ENCODE measurements at places on chromosomes 1 and 21.

DNA sequence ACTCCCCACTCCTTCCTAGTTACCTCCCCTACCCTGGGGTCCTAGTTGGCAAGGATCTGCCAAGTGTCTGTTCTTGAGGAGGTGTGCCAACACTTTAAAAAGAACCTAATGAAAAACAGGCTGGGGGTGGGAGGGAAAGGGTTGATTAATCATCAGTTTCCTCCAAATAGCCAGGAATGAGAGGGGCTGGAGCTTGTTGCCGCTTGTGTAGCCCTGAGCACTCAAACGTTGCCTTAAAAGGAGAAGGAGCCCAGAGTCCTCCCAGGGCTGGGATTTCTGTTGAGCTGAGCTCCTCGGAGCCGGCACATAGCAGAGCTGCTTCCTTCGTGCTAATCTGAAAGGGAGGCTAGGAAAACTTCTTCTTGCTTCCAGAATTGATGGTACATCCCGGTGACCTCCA, 15.9 kb downstream of the SHISA4 start:
- DNase-seq: peak; percentile 99

DNA sequence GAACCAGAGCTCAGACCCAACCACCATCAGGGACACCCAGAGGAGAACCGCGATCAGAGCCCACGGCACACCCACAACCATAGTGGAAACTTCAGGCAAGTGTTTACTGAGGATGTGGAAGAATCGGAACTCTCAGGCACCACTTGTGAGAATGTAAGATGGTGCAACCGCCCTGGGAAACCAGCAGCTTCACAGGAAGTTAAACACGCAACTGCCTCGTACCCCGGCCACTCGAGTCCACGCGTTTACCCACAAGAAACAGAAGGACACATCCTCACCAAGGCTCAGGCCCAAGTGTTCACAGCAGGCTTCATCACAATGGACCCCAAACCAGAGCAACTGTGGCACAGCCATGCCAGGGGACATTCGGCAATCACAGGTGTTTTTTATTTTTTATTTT, 51.4 kb upstream of the COL6A2 start:
- DNase-seq: no peak

DNA sequence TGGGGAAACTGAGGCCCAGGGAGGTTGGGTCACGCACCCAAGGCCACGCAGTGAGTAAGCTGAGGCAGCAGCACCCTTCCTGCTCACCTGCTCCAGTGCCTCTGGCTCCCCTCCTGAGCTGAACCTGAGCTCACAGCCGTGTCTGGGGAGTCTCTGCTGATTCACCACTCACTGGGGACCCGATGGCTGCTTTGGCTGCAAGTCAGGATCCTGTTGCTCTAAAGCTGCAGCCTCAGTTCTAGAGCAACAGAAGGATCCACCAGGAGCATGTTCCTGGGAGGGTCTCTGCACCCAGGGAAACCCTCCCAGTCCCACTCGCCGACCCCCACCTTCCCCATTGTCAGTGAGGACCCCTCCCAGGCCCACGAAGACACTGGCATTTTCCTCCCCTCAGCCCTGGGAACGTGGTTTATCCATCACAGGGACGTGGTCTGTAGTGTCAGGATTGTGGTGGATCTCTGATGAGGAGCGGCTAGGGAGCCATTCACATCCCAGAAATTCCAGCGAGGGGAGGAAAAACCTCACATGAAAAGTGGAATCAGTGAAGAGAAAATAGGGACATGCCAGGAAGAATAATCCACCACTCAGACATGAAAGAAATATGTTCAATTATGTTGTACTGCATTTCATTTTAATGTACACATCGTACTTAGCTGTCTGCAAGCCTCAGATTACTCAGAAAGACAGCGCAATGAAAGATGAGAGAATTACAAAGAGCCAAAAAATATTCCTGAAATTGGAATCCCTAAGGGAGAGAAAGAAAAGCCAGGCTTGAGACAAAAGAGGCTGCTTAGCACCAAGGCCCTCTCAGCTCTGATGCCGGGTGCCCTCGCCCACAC, 447.2 kb downstream of the MATN1 start:
- DNase-seq: no peak

DNA sequence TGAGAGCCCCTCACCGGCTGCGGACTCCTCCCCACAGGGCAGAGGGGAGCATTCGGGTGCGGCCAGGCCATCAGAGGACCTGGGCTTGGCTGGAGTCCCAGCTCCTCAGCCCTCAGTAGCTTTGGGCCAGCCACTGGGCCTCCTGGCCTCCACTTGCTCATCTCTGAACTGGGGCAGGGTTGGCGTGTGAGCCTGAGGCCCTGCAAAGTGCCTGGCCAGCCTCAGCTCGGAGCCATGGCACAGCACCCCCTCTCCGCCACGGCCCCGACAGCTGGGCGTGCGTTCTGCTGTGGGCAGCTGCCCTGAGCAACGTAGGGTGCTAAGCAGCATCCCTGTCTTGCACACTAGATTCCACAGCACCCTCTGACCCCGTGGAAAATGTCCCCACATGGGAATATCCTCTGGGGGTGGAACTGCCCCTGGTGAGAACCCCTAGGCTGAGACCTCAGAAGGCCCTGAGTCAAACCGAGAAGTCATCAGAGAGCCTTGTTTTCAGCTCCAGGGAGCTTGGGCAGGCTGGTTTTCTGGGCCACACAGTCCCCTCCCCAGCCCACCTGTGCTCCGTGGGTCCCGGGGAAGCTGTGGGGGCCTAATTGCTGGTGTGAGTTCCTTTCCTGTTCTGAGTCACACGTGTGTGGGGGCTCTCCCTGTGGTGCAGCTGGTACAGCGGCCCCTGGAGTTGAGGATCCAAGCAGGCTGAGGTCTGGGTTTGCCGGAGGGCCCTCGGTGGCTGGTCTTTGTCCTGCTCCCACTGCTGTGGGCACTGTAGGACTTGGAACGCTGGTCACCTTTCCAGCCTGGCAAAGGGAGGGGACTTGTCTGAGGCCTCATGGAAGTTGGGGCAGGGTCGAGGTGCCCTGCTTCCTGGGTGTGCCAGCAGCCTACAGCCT, 24.5 kb downstream of the TP73 start:
- DNase-seq: no peak

GRCh38 chr1:91783423-91784170, 102.4 kb downstream of the TGFBR3 start:
- DNase-seq: no peak

GRCh38 chr1:153032073-153032472, 1.1 kb downstream of the SPRR1B start:
- no peak for DNase-seq

DNA sequence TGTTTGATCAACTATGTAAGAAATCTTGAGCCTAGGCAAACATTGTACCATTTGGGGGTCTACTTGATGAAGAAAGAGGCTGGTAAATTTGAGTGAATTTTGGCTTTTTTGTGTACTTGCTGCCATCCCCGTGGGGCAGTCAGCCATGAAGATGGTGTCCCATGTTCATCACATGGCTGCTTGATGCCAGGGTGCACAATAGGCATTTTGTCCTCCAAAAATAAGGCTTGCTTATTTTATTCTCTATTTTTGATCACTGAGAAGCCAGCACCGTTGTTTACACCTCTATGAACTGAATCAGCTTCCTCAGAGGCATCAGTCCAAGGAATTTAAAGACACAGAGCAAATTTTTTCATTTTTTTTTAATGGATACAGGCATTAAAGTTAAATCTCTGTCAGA, 1195.7 kb downstream of the AMY1C start:
- DNase-seq: no peak

DNA sequence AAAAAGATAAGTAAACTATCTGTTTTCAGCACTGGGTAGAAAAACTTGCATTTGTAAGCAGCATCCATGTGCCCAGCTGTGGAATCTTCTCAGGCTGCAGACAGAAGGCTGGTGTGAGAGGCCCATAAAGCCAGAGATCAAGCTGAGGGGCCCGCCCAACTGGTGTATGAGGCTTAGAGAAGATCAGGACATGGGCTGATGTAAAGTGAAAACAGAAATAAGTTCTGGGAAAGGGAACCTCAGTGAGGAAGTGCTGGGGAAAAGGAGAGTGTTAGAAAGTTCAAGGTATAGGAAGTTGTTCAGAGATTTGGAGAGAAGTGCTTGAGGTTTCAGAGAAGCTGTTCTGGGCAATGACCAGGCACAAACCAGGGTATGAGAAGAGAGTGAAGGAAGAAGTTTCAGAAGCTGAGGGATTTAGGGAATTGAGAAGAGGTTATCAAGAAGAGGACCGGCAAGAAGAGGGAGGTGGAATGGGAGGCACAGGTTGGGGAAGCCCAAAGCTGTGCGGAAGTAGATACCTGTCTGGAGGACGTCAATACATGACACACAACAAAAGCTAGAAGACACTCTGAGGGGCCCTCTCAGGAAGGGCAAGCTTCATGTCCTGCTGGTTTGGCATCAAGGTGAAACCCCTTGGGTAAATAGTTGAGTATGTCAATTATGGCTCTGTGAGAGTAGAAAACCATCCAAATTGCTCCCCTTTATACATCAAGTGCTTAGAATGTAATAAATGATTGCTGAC, 2.7 kb upstream of the CD5L start:
- no peak for DNase-seq

GRCh38 chr1:233081735-233082134, 131.3 kb downstream of the NTPCR start:
- DNase-seq: no peak

DNA sequence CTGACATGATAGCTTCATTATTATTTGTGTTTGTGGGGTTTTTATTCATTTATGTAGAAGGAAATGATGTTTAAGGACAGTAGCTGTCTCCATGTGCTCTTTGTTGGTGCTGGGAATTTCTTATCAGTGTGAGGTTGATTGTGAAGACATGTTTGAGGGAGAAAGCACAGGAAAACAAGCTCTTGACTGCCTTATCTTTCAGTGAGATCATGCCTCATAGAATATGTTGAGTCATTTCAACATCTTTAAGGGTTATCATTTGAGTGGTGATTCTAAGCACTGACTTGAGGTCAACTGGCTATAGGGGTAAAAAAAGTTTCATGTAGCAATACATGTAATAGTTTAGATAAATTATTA, 405.1 kb upstream of the ADAMTS5 start:
- peak; percentile 41 for DNase-seq

- DNase-seq: no peak
Observed at GRCh38 chr1:200021577-200022238, 5.8 kb upstream of the NR5A2 start.

GRCh38 chr21:18776936-18777335, 373.4 kb upstream of the TMPRSS15 start:
- no peak for DNase-seq

DNA sequence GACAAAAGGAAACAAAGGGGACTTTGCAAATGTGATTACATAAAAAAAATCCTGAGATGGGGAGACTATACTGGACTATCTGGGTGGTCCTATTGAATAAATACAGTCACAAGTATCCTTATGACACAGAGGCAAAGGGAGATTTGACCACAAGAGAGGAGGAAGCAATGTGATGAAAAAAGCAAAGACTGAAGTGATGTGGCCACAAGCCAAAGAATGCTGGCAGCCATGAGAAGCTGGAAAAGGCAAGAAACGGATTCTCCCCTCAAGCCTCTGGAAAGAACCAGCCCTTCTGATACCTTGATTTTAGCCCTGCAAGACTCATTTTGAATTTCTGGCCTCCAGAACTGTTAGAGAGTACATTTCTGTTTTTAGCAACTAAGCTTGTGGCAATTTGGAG, 36.4 kb downstream of the OLFML2B start:
- DNase-seq: peak; percentile 40

GRCh38 chr21:35172231-35172630, 123.1 kb upstream of the RUNX1 start:
- DNase-seq: no peak

DNA sequence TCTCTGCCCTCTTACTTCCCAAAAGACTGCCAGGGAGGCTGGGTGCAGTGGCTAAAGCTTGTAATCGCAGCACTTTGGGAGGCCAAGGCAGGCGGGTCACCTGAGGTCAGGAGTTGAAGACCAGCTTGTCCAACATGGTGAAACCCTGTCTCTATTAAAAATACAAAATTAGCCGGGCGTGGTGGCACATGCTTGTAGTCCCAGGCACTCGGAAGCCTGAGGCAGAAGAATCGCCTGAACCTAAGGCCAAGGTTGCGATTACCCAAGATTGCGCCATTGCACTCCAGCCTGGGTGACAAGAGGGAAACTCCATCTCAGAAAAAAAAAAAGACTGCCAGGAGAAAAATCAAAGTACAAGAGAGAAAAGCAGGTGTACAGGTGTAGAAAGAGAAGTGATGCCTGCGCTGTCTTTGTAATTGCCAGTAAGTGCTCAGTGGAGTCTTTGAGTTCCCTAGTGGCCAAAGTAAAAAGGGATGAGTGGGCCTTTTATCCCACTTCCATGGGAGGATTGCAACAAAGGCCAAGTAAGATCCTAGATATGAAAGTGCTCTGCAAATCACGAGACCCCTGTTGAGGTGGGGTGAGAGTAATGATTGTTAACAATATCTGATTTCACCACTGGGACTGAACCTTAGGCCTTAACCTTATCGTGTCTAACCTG, 94.7 kb upstream of the WNT4 start:
- no peak for DNase-seq

GRCh38 chr1:26705788-26706311, 10.0 kb downstream of the ARID1A start:
- DNase-seq: peak; percentile 95

GRCh38 chr1:80072563-80072962, 1066.0 kb upstream of the ADGRL4 start:
- no peak for DNase-seq

DNA sequence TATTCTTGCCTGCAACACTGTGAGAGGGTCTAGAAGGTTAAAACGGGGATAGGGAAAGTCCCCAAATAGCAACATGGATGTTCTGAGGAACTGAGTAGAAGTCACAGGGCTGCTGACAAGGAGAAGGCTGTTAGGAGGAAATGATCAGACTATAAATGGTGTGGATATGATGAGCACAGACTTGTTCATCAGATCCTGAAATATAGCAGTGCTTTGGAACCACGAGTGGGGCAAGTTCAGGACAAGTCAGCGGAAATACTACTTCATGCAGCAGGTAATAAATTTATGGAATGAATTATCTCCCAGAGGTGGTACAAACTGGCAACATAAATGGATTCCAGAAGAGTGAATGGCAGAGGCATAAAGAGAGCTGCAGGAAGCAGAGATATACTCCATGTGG, 3.2 kb upstream of the KIAA0040 start:
- DNase-seq: no peak

GRCh38 chr21:34022627-34023335, 50.6 kb upstream of the MRPS6 start:
- no peak for DNase-seq

GRCh38 chr1:38265293-38266196, 219.0 kb upstream of the POU3F1 start:
- no peak for DNase-seq

GRCh38 chr1:204091066-204091465, 18.2 kb downstream of the SOX13 start:
- no peak for DNase-seq

- no peak for DNase-seq
Observed at GRCh38 chr1:15733726-15734226, 2.3 kb upstream of the SLC25A34 start.

- DNase-seq: no peak
Observed at GRCh38 chr21:16840538-16840937, 672.3 kb upstream of the CXADR start.

GRCh38 chr1:33259879-33260278, 3.6 kb downstream of the ZNF362 start:
- no peak for DNase-seq

- DNase-seq: peak; percentile 38
Observed at GRCh38 chr21:36994501-36995158, 11.9 kb upstream of the RIPPLY3 start.

GRCh38 chr1:46521414-46521813, 30.0 kb downstream of the KNCN start:
- no peak for DNase-seq

GRCh38 chr21:18164933-18165332, 79.7 kb upstream of the CHODL start:
- DNase-seq: peak; percentile 4

GRCh38 chr21:15797577-15798363, 68.0 kb downstream of the USP25 start:
- no peak for DNase-seq
